ENCODE measurements at places on chromosomes 12 and 14. TPM values are rescaled to one million over a fixed set of nuclear protein-coding genes. Genes with fewer than 3 reads are reported as not detected.

DNA sequence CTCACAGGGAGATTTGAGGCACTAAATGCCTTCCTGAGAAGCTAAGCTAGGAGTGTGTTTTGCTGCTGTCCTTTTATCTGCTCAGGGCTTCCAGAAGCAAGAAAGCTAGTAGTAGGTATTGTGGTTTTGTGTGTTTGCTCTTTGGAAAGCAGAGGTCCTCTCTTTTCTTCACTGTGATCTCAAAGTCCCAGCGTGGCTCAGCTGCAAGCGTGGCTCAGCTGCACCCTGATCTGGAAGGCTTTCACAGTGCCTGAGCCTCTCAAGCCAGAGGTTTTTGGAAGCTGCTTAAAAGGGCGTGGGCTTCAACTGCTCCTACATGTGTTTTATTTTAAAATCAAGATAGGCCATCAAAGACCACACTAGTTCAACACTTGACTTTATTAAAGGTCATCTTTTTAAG, 337.4 kb upstream of the RGS6 start:
- no peak for DNase-seq

Gene SLCO1B1
- total RNA-seq, result 0.04 TPM

Gene VSIG10
- 33.7 TPM for total RNA-seq

GRCh38 chr14:65704850-65705249, 292.3 kb downstream of the FUT8 start:
- DNase-seq, result no peak

GRCh38 chr12:75558287-75558686, 46.9 kb upstream of the KRR1 start:
- no peak for DNase-seq

DNA sequence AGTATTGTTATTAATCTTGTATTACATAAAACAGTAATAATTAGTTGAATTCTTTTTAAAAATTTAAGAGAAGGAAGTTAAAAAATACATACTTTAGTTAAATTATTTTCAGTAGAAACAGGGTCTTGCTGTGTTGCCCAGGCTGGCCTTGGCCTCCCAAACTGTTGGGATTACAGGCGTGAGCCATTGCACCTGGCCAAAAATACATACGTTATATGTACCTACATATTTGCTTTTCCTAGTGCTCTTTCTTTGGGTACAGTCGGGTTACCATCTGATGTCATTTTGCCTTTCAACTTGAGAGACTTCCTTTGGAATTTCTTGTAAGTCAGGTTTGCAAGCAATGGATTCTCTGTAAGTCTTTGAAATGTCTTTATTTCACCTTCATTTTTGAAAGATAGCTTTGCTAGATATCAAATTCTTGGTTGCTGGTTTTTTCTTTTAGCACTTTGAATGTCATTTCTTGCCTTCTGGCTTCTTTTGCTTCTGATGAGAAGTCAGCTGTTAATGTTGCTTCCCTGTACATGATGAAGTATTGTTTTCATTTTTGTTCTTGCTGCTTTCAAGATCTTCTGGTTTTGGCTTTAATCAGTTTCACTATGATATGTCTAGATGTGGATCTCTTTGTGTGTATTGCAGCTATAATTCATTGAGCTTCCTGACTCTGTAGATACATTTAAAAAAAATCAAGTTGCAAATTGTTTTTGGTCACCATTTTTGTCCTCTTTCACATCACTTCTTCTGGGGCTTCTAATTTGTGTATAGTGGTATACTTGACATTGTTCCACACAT, 84.4 kb downstream of the SPATS2 start:
- no peak for DNase-seq

- DNase-seq, result peak; percentile 33
These were observed 72.1 kb downstream of the PRIMA1 start for GRCh38 chr14:93716002-93716745.

Gene AKAP3
- 1.5 TPM for total RNA-seq

DNA sequence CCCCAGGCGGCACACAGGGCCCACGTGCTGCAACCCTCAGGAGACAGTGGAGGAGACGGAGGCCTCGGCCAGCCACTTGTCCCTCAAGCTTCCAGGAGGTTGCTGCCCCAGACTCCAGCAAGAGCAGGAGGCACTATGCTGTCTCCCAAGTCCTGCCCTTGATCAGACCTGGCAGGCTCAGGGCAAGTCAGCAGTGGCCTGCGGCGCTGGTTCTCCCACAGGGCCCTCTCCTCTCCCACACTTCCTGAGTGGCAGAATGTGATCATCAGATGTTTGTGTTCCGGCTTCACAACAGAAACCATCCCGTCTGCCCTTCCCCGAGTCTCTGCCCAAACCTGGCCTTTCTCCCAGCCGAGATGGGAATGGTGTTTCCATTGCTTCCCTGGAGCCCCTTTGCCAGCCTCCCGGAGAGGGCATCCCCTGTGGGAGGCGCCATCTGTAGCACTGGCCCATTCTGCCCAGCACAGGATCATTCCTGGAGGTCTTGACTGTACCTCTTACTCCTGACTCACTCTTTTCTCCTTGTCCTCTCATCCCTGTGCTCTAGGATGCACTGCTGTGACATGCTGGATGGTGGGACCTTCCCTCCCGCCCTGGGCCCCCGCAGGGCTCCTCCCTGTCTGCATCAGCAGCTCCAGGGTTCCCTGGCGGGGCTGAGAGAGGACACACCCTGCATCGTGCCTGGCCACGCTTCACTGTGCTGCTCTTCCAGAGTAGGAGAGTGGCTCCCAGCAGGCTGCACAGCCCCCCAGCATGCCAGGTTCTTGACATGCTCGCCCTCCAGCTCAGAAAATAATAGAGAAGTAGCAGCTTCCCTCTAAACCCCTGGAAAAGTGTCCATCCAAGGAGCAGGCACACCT, 114.7 kb upstream of the FKBP4 start:
- no peak for DNase-seq

- peak; percentile 5 for DNase-seq
These were observed 921.2 kb upstream of the FOXG1 start for GRCh38 chr14:27845241-27845850.

- DNase-seq, result no peak
These were observed 262.3 kb downstream of the GLT1D1 start for GRCh38 chr12:129115558-129115957.

DNA sequence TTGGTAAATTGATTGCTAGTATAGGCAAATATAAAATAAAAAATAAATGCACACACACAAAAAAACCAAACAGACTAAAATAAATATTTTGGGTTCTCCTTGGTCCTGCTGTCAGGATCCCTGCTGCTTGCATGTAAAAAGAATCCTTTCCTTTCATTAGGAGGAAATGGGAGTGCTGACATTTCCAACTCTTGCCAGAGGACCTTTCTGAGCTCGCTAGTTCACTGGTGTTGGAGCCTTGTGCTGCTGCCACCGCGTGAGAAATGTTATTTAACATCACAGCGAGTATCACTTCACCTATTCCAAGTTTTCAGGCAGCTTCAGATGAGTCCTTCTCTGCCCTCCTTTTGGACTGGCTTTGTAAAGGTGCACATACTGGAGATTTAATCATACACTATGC, 358.9 kb downstream of the NPAS3 start:
- DNase-seq, result peak; percentile 7

Gene GON7
- 8.7 TPM for total RNA-seq

DNA sequence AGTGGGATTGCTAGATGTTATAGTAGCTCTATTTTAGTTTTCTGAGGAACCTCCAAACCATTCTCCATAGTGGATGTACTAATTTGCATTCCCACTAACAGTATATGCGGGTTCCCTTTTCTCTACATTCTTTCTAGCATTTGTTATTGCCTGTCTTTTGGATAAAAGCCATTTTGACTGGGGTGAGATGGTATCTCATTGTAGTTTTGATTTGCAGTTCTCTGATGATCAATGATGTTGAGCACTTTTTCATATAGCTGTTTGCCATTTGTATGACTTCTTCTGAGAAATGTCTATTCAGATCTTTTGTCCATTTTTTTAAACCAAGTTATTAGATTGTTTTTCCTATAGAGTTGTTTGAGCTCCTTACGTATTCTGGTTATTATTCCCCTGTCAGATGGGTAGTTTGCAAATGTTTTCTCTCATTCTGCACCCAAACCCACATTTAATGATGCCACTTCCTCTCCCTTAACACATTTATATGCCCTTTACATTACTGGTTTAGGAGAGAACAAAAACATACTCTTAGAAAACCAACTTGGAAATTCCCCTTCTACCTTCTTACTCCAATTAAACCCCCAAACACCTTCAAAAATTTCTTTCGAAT, 48.2 kb downstream of the NELL2 start:
- no peak for DNase-seq

Gene LPAR5
- total RNA-seq, result not detected

Gene EFS
- 23.1 TPM for total RNA-seq

Gene BDKRB1
- 1.4 TPM for total RNA-seq

Gene KLRG1
- 3.2 TPM for total RNA-seq

GRCh38 chr14:35134329-35135123, 12.2 kb downstream of the PRORP start:
- no peak for DNase-seq

Gene MGP
- not detected for total RNA-seq

DNA sequence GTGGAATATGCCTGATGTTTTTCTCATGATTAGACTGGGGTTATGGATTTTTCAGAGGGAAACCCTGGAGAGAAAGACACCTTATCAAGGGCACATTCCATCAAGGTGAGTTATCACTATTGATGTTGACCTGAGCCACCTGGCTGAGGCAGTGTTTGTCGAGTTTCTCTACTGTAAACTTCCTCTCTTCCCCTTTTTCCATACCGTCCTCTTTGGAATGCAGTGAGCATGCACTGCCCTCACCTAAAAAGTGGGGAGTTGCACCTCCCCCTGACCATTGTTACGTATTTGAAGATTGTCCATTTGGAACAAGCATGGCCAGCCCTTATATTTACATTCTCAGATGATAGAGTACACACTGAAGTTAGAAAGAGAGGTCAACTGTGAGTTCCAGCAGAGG, 53.9 kb upstream of the PWP1 start:
- no peak for DNase-seq

GRCh38 chr12:4477129-4477528, 31.5 kb upstream of the FGF6 start:
- DNase-seq, result no peak

- DNase-seq, result no peak
These were observed 351.3 kb upstream of the KITLG start for GRCh38 chr12:88931598-88931997.

DNA sequence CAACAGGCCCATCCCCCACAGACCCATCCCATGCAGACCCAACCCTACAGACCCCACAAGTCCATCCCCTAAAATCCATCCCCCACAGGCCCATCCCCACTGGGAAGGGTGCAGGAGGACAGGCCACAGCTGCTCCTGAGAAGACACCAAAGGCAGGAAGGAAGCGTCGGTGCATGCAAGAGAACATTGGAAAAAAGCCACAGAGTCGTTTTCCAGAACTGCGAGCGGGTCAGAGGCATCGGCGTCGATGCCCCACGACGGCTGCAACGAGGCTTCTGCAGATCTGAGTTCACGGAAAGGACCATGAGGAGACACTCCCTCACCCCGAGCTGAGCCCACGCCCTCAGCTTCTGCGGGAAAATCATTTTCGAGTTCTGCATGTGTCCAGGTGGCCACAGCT, 59.6 kb upstream of the GALNT9 start:
- DNase-seq, result no peak

- no peak for DNase-seq
These were observed 23.2 kb upstream of the DCN start for GRCh38 chr12:91205811-91206210.

Gene KRT72
- not detected for total RNA-seq

Gene TMTC1
- total RNA-seq, result 11.6 TPM

GRCh38 chr12:103824845-103825244, 16.2 kb downstream of the NT5DC3 start:
- DNase-seq, result no peak

DNA sequence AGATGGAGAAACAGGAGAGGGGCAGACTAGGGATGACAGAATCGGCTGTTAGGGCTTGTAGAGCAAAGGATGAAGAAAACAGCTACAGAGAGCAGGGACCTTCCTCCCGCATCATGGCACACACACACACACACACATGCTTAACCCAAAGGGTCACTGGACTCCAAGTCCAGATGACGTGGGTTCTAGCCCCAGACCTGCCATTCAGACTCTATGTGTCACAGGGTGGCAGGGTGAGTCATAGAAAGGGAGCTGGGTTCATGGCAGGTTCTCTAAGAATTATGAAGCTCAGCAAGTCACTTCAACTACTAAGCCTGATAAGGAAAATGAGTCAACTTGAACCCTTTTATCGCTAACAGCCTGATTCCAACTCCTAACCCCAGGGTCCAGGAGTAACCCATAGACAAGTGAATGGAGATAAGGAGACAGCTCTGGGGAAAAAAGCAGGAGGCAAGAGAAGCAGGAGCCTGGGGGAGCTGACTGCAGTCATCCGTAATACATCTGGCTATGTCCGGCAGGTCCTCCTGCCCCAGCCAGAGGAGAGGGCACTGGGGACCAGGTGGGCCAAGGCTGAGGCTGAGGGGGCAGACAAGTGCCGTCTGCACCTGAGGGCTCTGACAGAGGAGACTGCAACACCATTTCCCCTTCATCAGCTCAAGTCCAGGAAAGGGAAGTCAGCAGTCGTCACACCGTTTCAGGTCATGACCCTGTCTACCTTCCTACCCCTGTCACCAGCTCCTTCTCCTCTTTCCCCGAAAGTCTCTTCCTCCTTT, 3.6 kb upstream of the TNFRSF1A start:
- no peak for DNase-seq

Gene CPSF6
- total RNA-seq, result 38.0 TPM

Gene ACSM4
- total RNA-seq, result 1.9 TPM

GRCh38 chr14:100989924-100990323, 86.4 kb upstream of the RTL1 start:
- DNase-seq, result no peak

- DNase-seq, result no peak
These were observed 34.8 kb downstream of the CRACR2A start for GRCh38 chr12:3718100-3718499.

- no peak for DNase-seq
These were observed 42.3 kb downstream of the FBXO34 start for GRCh38 chr14:55313480-55313879.

Gene RNF212B
- not detected for total RNA-seq

GRCh38 chr12:98492580-98493140, 22.7 kb upstream of the TMPO start:
- DNase-seq, result no peak

DNA sequence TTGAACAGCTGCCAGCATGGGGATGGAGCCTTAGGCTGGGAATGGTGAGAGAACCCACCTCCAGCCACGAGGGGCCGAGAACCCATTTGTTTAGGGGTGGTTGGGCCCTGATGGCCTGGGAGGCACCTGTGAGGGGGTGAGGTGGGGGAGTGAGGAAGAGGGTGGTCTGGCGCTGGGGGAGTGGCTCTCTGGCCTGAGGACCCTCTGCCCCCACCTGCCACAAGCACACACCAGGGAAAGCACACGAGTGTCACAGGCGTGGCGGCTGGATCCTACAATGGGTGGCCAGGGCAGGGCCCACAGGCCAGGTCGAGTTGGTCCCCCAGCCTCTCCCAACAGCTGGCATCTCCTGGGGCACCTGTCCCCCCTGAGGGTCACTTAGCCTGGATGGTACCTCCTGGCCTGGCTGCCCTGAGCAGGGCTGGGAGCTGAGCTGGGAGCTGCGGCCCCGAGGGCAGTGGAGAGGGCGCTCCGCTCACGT, 340.5 kb downstream of the TMEM121 start:
- peak; percentile 33 for DNase-seq

DNA sequence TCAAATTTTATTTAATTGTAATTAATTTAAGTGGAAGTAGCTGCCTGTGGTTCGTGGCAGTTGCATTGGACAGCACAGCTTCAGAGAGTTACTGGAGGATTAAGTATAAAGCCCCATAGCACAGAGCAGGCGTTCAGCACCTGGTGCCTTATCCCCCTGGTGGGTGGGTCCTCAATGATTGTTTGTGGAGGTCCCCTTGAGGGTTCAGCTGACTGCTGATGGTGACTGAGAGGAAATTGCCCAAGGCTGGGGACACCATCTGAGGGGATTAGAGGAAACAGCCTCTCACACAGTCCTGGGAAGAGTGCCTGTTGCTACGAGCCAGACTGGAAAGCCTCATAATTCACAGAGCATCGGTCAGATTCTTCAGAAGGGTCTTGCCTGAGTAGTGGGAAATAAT, 83.4 kb upstream of the NOS1 start:
- no peak for DNase-seq
